SHP77 treated with DMSO at 0.1 percent for 48 hours (cell line): ENCODE measurements at places on chromosomes 13 and 19.
A peak's percentile ranks its signal among the peaks of the same experiment; 100 is the strongest.

DNA sequence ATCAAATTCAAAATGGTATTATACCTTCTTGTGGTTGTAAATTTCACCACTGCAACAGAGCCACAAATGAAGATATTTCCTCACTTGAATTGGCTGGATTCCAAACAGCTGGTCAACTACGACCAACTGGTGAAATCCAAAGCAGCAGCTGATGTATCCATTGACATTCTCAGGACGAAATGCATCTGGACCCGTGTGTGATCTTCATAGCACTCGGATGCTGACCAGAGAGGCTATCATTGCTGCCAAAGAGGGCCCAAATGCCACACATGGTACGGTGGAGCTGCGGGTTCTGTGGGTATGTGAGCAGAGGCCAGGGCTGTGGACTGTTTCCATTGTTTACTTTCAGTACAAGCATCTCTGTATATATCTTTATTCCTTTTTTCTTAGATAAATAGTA, 25.6 kb upstream of the PCCA start:
- DNase-seq = peak; percentile 65

- no peak for DNase-seq
These were observed 87.3 kb downstream of the ERCC5 start for GRCh38 chr13:102933122-102933521.

- no peak for DNase-seq
These were observed 104.7 kb downstream of the DCLK1 start for GRCh38 chr13:36026531-36026930.

DNA sequence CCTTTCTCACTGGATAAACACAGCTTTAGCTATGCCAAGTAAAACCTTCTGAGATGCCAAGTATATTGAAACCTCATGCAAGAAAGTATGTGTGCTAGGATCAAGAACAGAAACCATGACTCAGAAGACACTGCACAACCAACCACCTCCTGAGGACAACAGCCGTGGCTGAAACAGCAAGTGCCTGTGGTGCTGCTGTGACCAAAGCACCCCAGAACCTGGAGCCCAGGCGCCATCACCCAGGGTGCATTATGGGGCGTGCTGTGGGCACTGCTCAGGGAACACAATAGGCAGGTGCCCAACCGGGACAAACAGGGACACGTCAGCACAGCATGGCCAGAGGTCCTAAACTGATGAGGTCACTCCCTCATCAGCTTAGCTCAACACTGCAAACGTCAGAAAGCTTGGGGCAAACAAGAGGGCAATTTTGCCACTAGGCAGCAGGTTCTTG, 101.3 kb upstream of the SLC15A1 start:
- DNase-seq = peak; percentile 28

GRCh38 chr13:30721936-30722335, 13.4 kb upstream of the ALOX5AP start:
- DNase-seq = no peak

DNA sequence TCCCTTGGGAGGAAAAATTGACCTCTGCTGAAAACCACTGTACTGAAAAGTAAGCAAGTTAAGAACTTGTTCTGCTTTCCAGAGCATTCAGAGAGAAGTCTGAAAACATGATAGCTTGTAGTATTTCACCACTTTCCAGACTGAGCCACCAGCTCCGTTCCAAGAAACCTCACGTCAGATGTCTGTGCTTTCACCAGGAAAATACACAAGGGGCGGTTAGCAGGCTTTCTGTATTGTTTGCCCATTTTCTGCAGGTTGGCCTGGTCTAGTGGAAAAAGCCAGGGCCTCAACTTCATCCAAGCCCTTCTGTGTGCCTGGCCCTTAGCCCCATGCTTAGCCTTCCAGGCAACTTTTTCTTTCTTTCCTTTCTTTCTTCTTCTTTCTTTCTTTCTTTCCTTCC, 36.4 kb downstream of the RXFP2 start:
- no peak for DNase-seq

- no peak for DNase-seq
These were observed 6.2 kb downstream of the TLE6 start for GRCh38 chr19:2983351-2984214.

GRCh38 chr19:32392901-32393300, 12.7 kb upstream of the DPY19L3 start:
- no peak for DNase-seq
